ENCODE measurements at places on chromosomes 2 and 18. TPM values are rescaled to one million over a fixed set of nuclear protein-coding genes. Genes with fewer than 3 reads are reported as not detected.

DNA sequence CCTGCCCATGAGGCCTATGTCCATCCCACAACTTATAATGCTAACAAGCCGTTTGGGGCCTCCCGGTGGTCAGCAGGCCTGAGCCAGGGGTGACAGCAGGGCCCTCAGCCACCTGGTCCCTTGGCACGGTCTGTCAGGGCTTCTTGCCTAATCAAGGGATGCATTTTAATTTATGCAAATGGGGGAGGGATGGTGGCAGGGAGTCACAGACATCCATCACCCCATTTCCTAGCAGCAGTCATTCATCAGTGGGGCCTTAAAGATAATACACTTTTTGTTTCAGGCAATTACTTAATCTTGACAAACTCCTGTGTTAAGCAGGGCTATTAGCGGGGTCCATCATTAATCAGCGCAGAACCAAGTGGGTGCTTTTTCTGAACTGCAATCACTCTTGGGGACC is 174.5 kb downstream of the GLI2 start:
- DNase-seq: no peak

DNA sequence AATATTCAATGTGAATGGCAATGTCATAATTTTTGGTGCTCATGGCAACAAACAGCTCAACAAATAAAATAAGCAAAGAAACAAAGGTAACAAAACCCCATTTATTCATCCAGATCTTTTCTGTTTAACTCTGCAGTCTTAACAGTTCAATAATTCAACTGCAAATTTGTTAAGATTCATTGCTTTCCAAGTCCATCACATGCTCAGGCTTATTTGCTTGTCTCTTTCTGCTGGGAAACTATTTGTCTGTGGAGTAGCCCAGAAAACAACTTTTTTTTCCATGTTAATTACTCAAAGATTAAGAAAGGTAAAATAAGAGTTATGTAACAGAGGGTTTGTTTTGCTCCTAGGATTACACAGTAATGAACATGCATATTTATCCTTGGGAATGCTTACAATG is 92.6 kb upstream of the PNPT1 start:
- no peak for DNase-seq

The ATP6V1B1 gene
- total RNA-seq: not detected

- peak; percentile 74 for DNase-seq
Measured at GRCh38 chr2:46325182-46325928, 28.1 kb downstream of the EPAS1 start.

GRCh38 chr2:241275504-241275903 is 40.0 kb downstream of the HDLBP start:
- no peak for DNase-seq

DNA sequence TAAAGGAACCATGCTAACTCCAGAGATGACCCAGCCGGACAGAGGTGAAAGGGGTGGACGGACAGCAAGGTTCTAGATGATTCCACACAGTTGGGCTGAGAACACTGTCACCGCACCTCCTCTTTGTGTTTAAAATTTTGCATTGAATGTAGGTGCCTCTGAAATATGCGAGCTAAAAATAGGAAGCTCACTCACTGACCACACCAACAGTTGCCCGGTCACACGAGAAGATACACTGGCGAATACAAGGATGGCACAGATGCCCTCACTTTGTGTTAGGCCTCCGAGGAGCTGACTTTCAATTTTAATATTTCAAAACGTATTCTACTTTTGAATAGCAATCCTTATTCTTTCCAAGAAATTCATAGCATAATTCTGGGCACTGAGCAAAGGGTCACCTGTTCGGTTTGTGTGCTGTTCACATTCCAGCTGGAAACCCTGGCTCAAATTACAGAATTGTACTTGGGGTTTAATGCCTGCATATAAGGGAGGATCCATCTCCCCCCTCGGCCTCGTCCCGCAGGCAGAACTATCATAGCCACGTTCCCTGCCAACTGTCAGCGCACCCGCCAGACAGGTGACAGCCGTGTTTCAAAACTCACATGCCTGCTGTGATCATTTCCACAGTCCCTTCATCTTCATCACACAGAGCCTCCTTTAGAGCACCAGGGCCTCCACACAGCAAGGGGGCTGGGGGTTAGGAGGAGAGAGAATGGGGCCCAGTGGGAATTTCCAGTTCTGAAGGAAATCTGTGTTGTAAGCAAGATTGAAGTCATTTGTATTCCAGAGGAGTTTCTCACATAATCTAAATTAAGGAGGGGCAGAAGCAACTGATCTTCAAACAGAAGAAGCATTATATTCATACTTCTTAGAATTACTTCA is 48.2 kb downstream of the ADI1 start:
- no peak for DNase-seq

DNA sequence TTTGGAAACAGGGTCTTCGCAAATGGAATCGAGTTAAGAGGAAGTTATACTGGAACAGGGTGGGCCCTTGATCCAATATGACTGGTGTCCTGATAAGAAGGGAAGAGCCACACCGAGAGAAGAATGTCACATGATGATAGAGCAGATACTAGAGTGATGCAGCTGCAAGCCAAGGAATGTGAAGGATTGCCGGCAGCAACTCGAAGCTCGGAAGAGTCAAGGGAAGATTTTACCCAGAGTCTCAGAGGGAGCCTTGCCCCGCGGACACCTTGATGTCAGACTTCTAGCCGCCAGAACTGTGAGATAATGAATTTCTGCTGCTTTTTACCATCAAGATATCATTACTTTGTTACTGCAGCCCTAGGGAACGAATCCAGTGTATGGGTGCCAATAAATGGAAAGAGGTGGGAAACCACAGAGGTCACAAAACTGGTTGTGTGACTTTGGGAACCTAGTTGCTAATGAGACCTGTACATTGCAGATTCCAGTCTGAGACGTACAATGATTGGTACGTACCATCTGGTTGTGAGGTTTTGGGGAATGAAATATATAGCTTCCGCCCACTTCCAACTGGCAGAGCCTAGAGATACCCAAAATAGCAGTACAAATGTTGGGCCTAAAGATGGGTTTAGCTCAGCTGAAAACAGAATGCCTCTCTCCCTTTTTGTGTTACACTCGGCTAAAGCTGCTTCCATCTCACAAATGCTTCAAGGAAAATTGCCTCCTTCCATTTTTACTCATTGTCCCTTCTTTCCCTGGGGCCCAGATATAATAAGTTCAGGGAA is 28.6 kb upstream of the VWA3B start:
- no peak for DNase-seq

Data from HT1080 (cell line).